Hair follicular keratinocyte (primary cell): ENCODE measurements at places on chromosomes 16 and 17. TPM values are rescaled to one million over a fixed set of nuclear protein-coding genes. Genes with fewer than 3 reads are reported as not detected.

CALB2 gene
- not detected in 2 replicates for total RNA-seq

B9D1 gene
- 29.5 and 34.6 TPM in 2 replicates for total RNA-seq

TBC1D3G gene
- not detected in 2 replicates for total RNA-seq

LGALS9B gene
- 0.78 and 3.1 TPM in 2 replicates for total RNA-seq

TNK1 gene
- 3.8 and 7.7 TPM in 2 replicates for total RNA-seq

KRTAP1-1 gene
- total RNA-seq, result not detected in 2 replicates

TERB1 gene
- not detected in 2 replicates for total RNA-seq
